GM23248 (cell line): ENCODE measurements at places on chromosomes 7 and 10.
A peak's percentile ranks its signal among the peaks of the same experiment; 100 is the strongest.

DNA sequence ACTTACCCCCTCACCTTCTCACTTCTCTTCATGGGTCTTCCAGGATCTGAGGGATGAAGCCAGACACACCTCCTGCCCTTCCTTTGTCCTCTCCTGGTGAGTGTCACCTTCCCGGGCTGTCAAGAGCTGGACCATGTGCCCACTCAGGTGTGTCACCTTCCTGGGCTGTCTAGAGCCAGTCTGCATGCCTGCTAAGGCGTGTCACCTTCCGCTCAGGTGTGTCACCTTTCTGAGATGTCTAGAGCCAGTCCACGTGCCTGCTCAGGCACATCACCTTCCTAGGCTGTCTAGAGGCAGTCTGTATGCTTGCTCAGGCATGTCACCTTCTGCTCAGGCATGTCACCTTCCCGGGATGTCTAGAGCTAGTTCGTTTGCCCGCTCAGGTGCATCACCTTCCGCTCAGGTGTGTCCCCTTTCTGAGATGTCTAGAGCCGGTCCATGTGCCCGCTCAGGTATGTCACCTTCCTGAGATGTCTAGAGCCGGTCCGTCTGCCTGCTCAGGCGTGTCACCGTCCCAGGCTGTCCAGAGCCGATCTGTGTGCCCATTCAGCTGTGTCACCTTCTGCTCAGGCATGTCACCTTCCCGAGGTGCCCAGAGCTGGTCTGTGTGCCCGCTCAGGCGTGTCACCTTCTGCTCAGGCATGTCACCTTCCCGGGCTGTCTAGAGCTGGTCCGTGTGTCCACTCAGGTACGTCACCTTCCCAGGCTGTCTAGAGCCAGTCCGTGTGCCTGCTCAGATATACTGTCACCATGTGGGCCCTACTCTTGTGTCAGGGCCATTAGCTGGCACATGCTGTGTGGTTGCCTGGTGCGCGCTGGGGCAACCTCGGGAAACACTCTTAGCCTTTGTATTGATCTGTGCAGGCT, 245.3 kb downstream of the EBF3 start:
- H3K4me3 ChIP-seq, result no peak overlapping the region
- H3K36me3 ChIP-seq, result no peaks in the 10 kb centered on the region
- H3K4me1 ChIP-seq, result no peaks in the 10 kb centered on the region
- no peaks in the 10 kb centered on the region for H3K27me3 ChIP-seq

- H3K4me3 ChIP-seq, result no peak overlapping the region
- H3K4me1 ChIP-seq, result peaks cover 18% of the 10 kb centered on the region
- no peaks in the 10 kb centered on the region for H3K36me3 ChIP-seq
- no peaks in the 10 kb centered on the region for H3K27me3 ChIP-seq
- no peak overlapping the region for H3K27ac ChIP-seq
- DNase-seq, result no peak
Observed at GRCh38 chr10:125233726-125234125, 73.4 kb upstream of the CTBP2 start.

- no peaks in the 10 kb centered on the region for H3K27me3 ChIP-seq
- DNase-seq, result no peak
- peaks cover 5% of the 10 kb centered on the region; the same call in 1 of the 2 replicates for H3K4me1 ChIP-seq
- H3K27ac ChIP-seq, result no peak overlapping the region
- H3K4me3 ChIP-seq, result no peak overlapping the region
Observed at GRCh38 chr10:62856021-62856420, 39.9 kb upstream of the EGR2 start.

DNA sequence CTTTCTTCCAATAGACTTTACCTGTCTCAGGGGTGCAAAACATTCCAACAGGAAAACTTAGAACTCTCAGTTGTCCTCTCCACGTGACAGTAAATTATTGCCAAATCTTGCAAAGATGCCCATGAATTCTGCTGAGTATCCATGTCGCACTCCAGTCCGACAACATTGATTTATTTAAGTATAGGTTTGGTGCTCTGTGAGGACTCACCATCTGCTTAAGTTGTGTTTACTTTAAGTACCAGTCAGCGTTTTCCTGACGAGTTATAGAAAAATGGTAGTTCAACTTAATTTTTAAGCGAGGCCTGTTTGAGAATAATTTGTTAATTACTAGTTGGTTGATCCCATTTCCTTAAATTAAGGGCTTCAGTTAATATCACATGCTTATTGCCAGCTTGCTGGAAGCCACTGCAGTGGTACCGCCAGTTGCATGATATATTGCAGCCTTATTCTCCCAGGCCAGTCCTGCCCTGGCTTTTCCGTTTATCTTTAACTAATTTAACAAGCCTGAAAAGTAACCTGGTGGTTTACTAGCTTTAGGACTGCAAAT, 27.8 kb downstream of the CREB5 start:
- no peaks in the 10 kb centered on the region; the same call in 1 of the 2 replicates for H3K4me1 ChIP-seq
- H3K27me3 ChIP-seq, result 0 out of 2 replicates have a peak, but pooled peaks cover 12% of the 10 kb centered on the region
- H3K36me3 ChIP-seq, result no peaks in the 10 kb centered on the region

DNA sequence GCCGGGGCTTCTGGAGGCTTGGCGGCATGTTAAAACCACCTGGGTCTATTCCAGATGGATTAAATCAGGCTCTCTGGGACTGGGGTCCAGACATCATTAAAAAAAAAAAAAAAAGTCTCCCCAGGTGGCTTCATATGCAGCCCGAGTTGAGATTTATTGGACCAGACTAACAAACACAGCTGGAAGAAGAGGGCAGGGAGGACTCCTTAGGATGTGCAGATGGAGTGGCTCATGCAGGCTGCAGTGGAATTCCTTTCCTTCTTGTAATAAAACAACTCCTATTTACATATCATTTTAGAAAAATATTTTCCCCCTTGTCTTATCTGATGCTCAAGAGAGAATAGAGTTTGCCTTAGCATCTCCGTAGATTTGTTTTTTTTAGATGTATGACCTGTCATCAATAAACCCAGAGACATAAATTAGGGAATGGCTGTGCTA, 238.1 kb downstream of the CAMK1D start:
- H3K4me1 ChIP-seq, result no peaks in the 10 kb centered on the region
- H3K27me3 ChIP-seq, result no peaks in the 10 kb centered on the region
- no peaks in the 10 kb centered on the region for H3K36me3 ChIP-seq
- DNase-seq, result no peak
- no peak overlapping the region for H3K27ac ChIP-seq

DNA sequence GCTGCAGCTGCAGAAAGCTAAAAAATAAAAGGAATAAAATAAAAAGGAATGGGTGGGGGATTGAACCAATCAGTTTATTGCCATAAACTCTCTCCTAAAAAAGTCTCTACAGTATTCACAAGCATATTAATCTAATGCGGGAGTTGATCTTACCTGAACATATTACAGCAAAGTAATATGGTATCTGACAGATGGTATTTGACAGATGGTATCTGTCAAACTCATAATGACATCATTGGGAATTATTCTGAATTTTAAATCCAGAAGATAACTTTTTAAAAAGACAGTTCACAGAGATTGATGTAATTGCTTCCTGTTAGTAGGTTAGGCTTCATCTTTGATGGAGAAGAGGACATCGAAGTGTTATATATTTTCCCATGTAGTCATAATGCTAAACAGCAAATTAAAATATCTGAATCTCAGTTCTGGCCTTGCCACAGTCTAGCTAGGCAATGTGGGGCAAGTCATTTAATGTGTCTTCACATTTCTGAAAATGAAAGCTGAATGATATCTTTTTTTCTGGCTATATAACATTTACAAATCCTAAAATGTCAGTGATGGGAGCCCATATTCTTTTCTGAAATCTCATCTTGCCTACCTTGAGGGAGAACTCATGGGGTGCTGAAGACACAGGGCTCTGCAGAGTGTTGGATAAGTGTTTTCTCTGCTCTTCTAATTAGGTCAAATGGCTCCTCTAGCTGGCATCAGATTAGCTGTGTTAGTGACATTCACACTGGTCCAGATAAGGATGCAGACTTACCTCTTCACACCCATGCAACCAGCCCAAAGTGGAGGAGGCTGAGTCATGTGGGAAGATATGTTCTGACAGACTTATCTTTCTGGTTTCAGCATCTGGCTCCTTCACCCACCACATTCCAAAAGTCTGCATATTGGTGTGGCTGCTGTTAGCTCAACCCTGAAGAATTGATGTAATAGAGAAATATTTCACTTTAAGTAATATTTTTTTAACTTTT, 2.1 kb upstream of the LIPM start:
- peak; percentile 72 for DNase-seq
- no peak overlapping the region for H3K4me3 ChIP-seq
- H3K27ac ChIP-seq, result no peak overlapping the region
- H3K4me1 ChIP-seq, result peaks cover 15% of the 10 kb centered on the region
- H3K27me3 ChIP-seq, result no peaks in the 10 kb centered on the region

GRCh38 chr10:30701451-30702173, 72.1 kb upstream of the LYZL2 start:
- DNase-seq, result peak; percentile 72
- no peak overlapping the region for H3K4me3 ChIP-seq
- H3K4me1 ChIP-seq, result peaks cover 13% of the 10 kb centered on the region
- H3K27ac ChIP-seq, result no peak overlapping the region
- H3K36me3 ChIP-seq, result no peaks in the 10 kb centered on the region
